ENCODE measurements at places on chromosomes 6 and 20.

DNA sequence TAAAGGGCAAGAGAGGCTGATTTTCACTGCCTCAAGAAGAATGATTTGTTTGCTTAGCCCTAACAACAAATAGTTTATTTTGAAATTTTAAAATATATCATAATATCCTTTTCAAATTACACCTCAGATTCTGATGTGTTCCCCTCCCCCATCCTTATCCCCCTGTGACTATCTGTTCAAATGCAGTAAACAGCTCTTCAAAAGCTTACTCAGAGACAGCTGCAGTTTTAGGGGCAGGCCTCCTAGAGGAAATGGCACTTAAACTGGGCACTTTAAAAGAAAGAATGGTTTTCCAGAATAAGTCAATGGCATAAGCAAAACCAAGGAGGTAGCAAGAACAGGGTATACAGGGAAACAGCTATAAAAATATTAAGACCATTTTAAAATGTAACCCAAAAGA lies 118.6 kb upstream of the UST start:
- DNase-seq: no peak

DNA sequence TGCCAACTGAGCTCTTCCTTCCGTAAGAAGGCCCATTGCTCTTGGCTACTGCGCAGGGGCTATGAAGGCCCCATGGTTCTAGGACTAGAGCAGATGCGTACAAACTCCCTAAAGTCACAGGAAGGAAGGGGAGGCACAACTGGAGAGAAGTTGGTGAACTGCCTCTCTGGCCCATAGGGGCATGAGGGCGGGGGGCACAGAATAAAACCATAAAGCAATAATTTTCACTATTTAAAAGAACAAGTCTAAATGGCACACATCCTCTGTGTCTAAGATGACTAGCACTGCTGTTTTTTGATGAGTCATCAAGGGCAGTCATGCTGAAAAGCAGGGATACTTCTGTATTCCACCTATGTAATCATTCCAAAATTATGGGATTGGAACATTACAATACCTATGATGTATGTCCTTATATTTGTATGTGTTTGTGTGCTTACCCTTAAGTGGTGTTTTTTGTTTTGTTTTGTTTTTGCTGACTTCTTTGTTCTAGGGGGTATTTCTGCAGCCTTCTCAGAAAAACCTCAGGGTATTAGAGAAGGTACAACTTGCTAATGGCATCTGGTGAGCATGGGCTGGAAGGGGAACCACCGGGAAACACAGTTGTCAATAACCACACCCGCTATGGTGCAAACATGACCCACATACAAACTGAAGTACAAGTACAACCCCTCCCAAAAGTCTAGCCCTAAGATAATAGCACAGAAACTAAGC lies 36.9 kb downstream of the B4GALT5 start:
- DNase-seq: no peak

DNA sequence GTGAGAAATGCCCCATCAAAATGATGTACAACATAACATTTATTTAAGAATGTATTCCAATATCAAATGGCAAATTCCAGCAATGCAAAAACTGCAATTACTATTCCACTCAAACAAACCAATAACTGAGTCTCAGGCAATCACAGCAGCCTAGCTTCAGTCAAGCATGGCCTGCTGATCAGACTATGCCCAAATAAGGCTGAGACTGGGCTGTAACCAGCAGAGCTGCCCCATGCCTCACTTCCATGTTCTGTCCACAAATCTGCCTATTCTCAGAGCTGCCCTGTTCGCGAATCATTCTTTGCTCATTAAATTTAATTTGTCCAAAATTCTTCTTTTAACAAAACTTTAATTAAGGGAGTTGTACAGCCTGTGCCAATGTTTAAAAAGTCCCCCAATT lies 155.4 kb downstream of the FNDC1 start:
- no peak for DNase-seq

DNA sequence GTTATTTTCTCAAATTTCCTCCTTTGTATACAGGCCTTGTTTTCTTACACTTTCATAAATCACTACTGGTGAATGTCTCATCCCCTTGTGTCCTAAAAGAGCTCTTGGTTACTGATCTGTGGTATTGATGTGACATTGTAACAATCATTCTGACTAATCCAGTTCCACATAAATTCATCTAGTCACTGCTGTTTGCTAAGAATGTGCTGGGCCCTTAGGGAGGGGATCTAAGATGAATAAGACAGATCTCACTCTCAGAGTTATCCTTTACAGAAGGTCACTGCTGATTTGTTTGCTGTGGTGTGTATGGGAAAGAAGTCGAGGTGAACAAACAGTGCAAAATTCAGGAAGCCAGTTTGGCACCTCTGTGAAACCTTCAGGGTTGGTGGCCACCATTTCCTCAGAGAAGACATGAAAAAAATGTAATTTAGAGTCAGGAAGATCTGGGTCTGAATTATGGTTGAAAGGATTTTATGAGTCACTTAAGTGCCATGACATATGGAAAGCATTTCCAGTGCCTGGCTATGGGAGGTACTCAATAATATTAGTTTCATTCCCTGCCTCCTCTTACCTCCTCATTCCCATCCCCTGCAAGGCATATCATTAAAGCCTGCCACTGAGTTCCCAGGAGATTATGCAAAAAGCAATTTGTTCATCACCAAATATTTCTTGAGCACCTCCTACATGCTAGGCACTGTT lies 121.8 kb downstream of the COL9A1 start:
- DNase-seq: no peak

- DNase-seq: no peak
Observed at GRCh38 chr20:34282041-34282440, 21.1 kb downstream of the AHCY start.

GRCh38 chr6:1917626-1918371 lies 308.1 kb downstream of the FOXC1 start:
- DNase-seq: no peak

DNA sequence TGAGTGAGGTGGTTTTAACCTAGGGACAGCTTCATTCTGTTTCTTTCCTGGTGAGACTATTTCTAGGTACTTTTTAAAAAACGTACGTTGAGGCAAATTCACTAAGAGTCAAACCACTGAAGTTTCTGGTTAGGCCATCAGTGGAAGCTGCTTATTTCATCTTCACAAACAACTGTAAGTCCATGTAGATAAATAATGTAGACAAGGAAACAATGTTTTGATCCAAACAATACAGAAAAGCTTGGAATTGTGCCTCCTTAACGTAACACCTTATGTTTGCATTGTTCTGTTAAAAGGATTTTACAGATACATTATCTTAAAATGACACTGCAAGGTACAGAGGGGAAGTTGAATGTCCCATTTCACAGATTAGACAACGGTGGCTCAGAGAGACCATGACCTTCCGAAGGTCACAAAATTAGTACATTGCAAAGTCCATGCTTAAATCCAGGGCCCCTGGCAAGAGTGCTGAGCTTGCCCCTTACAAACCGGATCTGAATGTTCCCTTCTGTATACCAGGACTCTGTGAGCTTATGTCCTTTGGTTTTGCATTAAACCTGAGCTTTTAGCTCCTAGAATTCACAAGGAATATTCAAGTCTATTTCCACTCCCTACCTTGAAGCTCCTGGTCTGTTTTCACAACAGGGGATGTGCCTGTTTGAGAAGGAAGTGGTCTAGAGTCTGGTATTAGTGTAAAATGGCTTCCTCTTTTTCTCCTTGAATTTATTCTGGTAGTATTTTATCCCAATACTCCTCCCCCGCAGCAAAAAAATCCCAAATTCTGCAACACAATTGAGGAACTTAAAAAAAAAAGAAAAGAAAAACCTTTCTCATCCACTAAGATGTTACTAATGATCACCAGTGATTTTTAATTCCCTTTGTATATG lies 28.9 kb upstream of the ZNF217 start:
- DNase-seq: no peak

DNA sequence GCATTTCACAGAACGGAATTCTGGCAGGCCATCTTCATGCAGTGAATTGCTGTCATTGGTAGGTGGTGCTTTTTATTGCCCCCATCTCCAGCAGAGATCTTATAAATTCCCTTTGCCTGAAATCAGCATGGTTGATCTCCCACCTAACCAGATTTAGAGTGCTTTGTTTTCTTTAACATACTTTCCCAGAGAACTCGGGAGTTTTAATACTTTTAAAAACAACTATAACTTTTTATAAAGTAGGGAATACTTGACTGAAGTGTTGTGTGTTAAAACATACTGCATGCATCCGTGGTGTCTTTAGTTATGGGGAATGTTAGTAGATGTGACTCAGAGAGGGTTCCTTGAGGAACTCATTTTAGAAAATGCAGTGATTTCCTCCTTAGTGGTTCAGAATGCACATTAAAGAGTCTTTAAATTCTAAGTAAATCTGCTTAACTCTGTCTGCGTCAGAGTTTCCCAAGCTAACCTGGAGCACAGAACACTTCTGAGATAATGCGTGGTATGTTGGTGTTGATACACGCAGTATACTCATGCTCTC lies 54.9 kb downstream of the AKAP12 start:
- no peak for DNase-seq

- no peak for DNase-seq
Observed at GRCh38 chr20:35134880-35135279, 12.3 kb downstream of the EDEM2 start.

- no peak for DNase-seq
Observed at GRCh38 chr6:144515761-144516160, 230.6 kb downstream of the UTRN start.

GRCh38 chr6:119444642-119445557 lies 95.3 kb upstream of the MAN1A1 start:
- DNase-seq: no peak

GRCh38 chr6:114087496-114087895 lies 116.5 kb upstream of the HDAC2 start:
- DNase-seq: no peak

GRCh38 chr6:158048589-158048988 lies 66.9 kb downstream of the SYNJ2 start:
- DNase-seq: no peak

DNA sequence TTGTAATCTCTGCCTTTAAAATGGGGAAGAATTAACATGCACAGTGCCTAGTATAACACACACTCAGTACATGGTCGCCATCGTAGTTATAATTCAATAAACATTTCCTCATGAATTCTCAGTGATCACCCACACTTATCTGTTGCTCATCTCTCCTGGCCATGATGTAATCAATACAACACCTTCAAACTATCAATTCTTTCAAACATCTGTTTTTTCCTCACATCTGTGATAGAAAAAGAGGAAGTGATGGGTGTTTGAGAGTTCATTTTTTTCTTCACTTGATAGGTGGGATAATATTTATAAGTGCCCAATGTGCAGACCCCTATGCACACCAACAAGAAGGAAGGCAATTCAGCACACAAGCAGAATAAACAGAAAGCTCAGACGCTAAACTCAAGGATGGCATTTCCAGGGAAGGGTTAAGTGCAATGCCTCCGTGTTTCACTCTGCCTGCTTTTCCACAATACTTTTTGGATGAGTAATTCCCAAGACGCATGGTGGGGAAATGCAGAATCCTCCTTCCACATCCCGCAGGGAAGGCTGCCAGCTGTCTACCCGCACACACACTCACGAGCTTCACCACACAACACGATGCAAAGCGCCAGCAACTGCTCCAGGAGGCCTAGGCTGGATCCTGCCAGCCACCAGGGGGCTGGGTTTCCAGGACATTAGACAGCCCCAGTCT lies 100.3 kb downstream of the GMPR start:
- DNase-seq: no peak

- no peak for DNase-seq
Observed at GRCh38 chr6:79404261-79404660, 133.0 kb downstream of the LCA5 start.

GRCh38 chr6:132872923-132873322 lies 58.6 kb downstream of the RPS12 start:
- DNase-seq: no peak

DNA sequence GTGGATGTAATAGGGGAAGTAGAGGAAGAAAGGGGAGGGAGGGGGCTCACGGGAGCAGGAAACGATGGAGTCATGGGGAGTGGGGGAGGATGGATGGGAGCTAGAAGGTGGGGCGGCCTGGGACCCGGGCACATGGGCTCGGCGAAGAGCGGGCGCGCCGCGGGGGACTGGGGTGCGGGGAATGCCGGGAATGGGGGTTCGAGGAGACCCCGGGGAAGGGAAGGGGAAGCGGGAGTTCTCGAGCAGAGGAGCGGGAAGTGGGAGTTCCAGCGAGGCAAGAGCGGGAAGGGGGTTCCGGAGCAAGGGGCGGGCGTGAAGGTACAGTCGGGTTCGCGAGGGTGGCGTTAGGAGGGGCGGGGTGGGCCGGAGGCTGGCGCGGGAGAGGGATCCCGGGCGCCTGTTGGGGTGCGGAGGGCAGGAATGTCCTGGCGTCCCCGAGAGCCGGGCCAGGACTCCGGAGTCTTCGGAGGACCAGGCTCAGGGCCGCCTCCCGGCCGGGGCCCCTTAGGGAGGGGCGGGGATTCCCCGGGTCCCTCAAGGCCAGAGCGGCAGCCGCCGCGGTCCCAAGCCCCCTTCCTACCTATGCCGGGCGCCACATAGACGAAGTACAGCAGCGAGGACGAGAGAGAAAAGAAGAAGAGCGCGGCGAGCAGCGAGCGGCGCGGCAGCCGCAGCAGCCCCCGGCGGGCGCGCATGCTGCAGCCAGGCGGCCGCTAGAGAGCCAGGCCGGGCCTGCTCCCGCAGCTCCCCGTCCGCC lies 504 bp downstream of the B4GALT5 start:
- no peak for DNase-seq

DNA sequence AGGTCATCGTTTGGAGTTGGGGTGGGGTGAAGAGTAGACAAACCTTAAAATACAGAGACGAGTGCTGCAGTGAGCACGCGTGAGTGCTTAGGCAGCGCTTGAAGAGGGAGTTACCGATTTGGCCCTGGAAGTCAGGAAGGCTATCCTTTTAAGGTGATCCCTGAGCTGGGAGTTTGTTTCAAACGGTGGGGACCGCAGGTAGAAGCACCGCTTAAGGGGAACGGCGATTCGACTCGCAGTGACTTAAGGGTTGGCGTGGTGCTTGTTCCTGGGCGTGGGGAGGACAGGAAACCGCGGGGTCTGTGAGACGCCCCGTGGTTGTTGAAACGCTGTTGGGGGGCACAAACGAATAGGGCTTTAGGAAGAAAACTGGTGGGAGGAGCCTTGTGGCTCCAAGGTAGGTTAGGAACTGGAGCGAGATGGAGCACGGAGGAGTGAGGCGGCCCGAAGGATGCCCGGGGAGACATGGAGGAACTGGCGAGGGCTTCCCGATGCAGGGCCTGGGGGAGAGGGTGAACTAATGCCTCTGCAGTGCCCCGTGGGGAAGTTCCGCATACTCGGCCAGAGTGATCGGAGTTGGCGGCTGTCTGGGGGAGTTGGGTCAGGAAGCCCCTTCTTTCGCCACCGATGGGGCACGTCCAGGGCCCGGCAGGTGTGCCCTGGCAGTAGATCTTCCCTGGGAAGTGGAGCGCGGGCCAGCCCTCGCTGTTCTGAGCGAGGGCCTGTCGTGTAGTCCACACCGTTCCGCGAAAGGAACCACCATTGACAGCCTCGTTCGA lies 1.3 kb upstream of the CDYL start:
- peak; percentile 4 for DNase-seq

GRCh38 chr6:79421707-79422484 lies 115.3 kb downstream of the LCA5 start:
- DNase-seq: no peak

DNA sequence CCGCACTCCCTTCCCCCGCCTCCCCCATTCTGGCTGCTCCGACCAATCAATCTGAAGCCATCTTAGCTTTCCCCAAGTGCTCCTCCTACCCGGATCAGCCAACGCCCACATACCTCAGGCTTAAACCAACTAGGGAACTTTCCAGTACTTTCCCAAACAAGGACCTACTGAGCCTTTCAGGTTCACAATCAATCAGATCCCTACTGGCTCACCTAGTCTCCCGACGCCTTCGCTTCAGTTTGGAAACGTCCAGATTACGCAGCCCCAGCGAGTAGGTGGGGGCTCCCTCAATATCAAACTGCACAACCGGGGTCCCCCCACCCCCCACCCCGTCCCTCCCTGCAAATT lies 432 bp downstream of the HSPA1L start:
- no peak for DNase-seq

Data from stimulated activated CD4-positive, alpha-beta T cell treated with anti-CD3 and anti-CD28 coated beads, Interleukin-1b, Interleukin-23, amount 100 ng/mL, for 1 hour (primary cell).